H1 (cell line): ENCODE measurements at places on chromosomes 12 and 14.
A peak's percentile ranks its signal among the peaks of the same experiment; 100 is the strongest.

GRCh38 chr14:67949771-67950170 is 130.2 kb downstream of the RAD51B start:
- no peak overlapping the region for H3K27ac ChIP-seq
- H3K36me3 ChIP-seq, result no peaks in the 10 kb centered on the region; the same call in 1 of the 2 replicates

- H3K27me3 ChIP-seq, result no peaks in the 10 kb centered on the region
- no peaks in the 10 kb centered on the region for H3K4me1 ChIP-seq
- no peaks in the 10 kb centered on the region for H3K36me3 ChIP-seq
- no peak overlapping the region for H3K27ac ChIP-seq
These were observed 205.5 kb downstream of the CHST11 start for GRCh38 chr12:104662203-104662602.

- no peak overlapping the region for H3K27ac ChIP-seq
- H3K27me3 ChIP-seq, result no peaks in the 10 kb centered on the region
- DNase-seq, result no peak
- H3K4me1 ChIP-seq, result no peaks in the 10 kb centered on the region
These were observed 32.6 kb downstream of the RFLNA start for GRCh38 chr12:124327362-124328043.

- no peaks in the 10 kb centered on the region for H3K4me1 ChIP-seq
- peaks cover 2% of the 10 kb centered on the region for H3K36me3 ChIP-seq
- DNase-seq, result no peak
- no peak overlapping the region for H3K27ac ChIP-seq
- no peaks in the 10 kb centered on the region for H3K27me3 ChIP-seq
- no peak overlapping the region for H3K4me3 ChIP-seq
These were observed 32.7 kb downstream of the KDM5A start for GRCh38 chr12:356276-356988.

DNA sequence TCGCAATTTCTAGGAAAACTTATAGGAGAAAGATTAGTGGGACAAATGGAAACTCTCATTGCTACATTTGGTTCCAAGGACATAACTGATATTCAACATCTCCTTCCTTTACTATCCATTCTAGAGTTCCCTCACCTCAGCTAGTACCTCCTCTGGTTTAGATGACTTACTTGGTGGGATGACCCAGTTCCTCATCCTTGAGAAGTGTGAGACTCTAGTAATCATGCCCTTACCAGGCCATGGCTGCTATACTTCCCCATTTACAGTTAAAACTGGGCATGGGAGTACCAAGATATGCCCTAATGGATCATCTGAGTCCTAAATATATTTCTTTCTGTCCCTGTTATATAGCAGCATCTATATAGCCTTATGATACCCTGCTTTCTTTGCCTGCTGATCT is 58.1 kb downstream of the IFT81 start:
- no peak overlapping the region for H3K4me3 ChIP-seq
- no peaks in the 10 kb centered on the region for H3K27me3 ChIP-seq
- no peaks in the 10 kb centered on the region for H3K4me1 ChIP-seq
- no peak for DNase-seq
- peaks cover 3% of the 10 kb centered on the region; the same call in 1 of the 2 replicates for H3K36me3 ChIP-seq

DNA sequence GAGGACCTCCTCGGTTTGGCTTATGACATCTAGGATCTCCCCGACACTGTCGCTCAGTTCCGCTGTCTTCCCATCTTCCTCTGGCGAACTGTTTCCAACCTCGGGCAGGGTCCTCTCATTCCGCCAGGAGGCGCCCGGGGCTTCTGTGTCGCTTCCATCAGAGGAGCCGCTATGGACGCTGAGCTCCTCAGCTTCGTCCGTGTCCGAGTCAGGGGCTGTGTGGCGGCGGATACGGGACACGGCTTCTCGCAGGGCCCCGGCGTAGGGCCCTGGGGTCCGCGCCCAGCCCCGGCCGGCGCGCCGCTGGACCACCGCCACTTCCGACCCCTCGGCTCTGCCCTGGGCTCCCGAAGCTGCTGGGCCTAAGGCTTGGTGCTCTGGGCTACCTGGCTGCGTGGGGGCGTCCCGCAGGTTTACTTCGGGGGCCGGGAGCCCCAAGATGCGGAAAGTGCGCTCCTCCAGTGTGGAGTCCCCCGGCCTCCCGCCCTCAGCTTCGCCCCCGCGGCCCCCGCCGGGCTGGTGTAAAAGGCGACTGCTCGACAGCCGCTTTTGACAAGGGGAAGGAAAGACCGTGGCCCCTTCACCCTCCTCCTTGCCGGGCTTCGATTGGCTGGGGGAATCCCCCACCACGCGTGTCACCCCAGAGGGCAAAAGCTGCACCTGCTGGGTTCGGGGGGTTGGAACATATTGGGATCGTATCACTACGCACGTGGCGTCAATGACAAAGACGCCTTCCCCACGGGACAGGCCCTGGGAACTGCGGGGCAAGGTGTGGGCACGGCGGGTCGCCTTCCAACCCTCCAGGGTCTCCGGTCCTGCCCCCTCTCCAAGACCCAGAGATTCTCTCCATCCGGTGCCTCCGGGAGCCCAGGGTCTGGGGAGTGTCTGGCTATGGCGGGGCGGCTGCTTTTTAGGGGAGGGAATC is 2.1 kb downstream of the DDN start:
- DNase-seq, result peak; percentile 89
- no peak overlapping the region for H3K27ac ChIP-seq
- peaks cover 17% of the 10 kb centered on the region for H3K4me1 ChIP-seq

DNA sequence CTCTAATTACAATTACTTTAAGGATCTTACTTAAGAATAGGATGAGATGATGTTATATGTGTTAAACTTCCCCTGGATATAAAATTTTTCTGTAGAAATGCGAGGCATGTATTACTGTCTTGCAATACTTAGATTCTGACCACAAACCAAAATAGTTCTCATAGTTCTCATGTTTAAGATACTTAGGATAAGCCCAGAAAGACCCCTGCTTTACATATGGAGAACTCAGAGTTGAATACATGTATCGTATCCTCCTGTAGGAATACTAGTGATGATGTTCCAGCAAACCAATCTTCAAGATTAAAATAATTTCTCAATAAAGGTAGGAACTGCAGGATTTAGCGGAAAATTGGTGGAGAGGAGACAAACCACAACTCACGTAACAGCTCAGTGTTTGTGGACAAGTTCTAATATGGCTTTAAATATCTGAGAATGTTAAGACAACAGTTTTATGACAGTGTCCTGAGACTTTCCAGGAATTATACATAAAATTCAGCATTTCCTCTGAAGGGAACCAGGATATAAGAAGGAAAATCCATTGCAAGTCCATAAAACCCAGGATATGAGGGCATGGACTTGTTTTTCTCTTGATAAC is 114.7 kb upstream of the CRY1 start:
- H3K36me3 ChIP-seq, result no peaks in the 10 kb centered on the region
- no peaks in the 10 kb centered on the region for H3K4me1 ChIP-seq
- H3K27ac ChIP-seq, result no peak overlapping the region
- H3K27me3 ChIP-seq, result no peaks in the 10 kb centered on the region
- no peak overlapping the region for H3K4me3 ChIP-seq

DNA sequence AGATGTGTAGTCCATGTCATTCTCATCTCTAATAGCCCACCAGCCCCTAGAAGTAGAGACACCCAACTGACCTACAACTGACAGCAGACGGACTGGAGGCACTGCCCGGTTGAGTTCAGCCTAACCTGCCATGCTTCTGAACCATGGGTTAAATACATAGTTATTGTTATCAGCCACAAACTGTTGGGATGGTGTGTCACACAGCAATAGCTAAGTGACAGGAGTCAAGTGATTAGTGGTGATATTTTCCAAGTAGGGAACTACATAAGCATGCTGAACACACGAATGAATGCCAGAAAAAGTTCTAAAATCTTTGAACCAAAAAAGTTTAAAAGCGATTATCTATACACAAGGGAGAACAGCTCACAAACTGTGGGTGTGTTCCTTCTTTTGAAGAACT is 80.1 kb downstream of the SYNE3 start:
- no peak for DNase-seq
- no peaks in the 10 kb centered on the region for H3K27me3 ChIP-seq
- H3K36me3 ChIP-seq, result no peaks in the 10 kb centered on the region
- H3K27ac ChIP-seq, result no peak overlapping the region
- no peak overlapping the region for H3K4me3 ChIP-seq

DNA sequence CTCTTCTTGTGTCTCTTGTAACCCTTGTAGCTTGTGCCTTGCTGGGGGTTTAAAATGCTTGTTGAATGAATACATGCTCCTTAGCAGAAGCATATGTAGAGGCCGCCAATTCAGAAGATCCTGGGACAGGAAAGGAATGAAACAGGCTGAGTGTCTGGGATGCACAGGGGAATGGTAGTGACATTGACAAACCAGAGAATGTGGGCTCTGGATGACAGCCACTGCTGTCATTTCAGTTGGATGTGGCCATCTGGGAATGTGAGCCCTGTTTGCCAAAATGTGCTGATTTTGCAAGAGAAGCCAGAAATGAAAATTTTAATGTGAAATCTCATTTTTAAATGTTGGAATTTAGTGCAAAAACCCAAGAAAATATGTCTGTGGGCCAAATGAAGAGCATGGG is 136.8 kb downstream of the DACT1 start:
- H3K27me3 ChIP-seq, result peaks cover 2% of the 10 kb centered on the region; the same call in 1 of the 2 replicates
- no peak overlapping the region for H3K4me3 ChIP-seq
- H3K27ac ChIP-seq, result no peak overlapping the region
- H3K4me1 ChIP-seq, result no peaks in the 10 kb centered on the region; the same call in 1 of the 2 replicates

DNA sequence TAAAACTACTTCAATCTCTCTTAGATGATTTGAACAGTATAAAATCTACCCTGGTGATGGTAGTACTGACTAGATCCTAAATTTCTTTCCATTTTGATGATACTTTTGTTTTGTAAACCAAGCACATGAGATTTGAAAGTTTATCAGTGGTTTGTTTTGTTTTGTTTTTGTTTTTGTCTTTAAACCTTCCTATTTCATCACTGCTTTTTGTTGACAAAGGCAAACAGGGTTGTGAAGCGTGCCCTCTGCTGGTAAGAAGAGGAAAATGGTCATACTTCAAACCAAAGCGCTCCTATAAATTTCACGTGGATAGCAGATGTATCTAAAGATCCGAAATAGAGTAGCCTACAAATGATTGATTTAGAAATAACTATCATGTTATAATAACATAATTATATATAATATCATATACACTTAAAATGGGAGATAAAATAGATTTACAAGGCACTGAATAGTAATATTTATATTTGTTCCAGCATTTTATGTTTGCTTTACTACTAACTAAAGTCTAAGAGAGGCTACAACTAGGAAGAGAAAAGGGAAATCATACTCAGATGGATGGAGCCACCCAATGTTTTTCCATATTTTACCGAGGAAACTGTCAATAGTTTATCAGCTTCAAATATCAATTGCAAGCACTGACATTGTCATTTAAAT is 254.0 kb upstream of the USP15 start:
- H3K4me3 ChIP-seq, result no peak overlapping the region
- no peak for DNase-seq
- H3K27ac ChIP-seq, result no peak overlapping the region
- H3K36me3 ChIP-seq, result no peaks in the 10 kb centered on the region
- no peaks in the 10 kb centered on the region for H3K4me1 ChIP-seq
- H3K27me3 ChIP-seq, result no peaks in the 10 kb centered on the region

GRCh38 chr14:102805371-102805891 is 28.2 kb downstream of the TRAF3 start:
- H3K27me3 ChIP-seq, result no peaks in the 10 kb centered on the region
- H3K4me3 ChIP-seq, result no peak overlapping the region
- no peak for DNase-seq
- no peak overlapping the region for H3K27ac ChIP-seq

- H3K4me1 ChIP-seq, result no peaks in the 10 kb centered on the region; the same call in 1 of the 2 replicates
- H3K27ac ChIP-seq, result no peak overlapping the region
- H3K4me3 ChIP-seq, result no peak overlapping the region
- H3K36me3 ChIP-seq, result no peaks in the 10 kb centered on the region
- no peaks in the 10 kb centered on the region for H3K27me3 ChIP-seq
These were observed 33.4 kb downstream of the SUSD6 start for GRCh38 chr14:69644814-69645213.

DNA sequence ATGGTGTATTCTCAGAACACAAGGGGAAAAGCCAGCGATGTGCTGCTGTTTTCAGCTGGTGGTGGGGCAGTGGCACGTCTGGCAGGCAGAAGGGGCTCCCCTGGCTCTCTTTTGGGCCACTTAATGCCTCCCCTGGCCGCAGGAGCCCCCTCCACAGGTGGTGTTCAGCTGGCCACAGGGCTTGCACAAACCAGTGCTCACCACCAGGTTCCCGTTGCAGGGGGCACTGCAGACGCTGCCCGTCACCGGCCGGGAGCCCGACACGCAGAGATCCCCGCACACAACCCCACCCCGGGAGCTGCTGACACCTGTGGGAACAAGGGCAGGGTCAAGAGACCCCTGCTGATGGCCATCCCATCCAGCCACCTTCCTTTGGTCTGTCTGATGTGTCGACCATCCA is 6.7 kb downstream of the KRT83 start:
- H3K36me3 ChIP-seq, result no peaks in the 10 kb centered on the region
- no peak overlapping the region for H3K27ac ChIP-seq
- H3K27me3 ChIP-seq, result no peaks in the 10 kb centered on the region
- H3K4me1 ChIP-seq, result no peaks in the 10 kb centered on the region
- DNase-seq, result no peak

DNA sequence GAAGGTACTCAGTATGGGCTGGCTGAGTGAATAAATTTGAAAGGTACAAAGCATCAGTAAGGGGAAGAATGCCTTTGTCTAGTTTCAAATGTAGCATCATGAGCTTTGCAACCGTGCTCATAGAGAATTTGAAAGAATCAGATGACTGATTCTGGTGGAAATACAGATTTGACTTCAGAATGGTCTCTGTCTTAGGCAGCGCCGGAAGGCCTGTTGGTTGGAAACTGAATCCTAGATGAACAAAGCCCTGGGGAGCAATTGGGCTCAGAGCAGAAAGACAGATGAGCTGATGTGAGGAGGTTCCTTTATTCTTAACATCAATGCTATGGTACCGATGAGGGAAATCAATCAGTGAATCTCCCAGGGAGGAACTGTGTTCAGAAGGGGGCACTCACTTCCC is 137.3 kb downstream of the SNAPC1 start:
- H3K4me1 ChIP-seq, result no peaks in the 10 kb centered on the region
- no peaks in the 10 kb centered on the region for H3K27me3 ChIP-seq
- H3K36me3 ChIP-seq, result no peaks in the 10 kb centered on the region
- no peak overlapping the region for H3K4me3 ChIP-seq
- DNase-seq, result no peak

DNA sequence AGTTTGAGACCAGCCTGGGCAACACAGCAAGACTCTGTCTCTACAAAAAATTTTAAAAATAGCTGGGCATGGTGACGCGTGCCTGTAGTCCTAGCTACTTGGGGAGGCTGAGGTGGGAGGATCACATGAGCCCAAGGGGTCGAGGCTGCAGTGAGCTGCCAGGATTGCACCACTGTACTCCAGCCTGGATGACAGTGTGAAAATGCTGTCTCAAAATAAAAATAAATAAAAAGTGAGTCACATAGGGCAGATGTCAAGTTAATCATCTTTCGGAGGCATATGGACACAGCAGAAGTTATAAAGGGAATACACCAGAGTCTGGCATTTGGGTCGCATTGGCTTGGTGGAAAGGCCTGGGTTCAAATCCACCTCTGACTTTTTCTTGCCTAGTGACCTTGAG is 92.7 kb downstream of the PHETA1 start:
- no peaks in the 10 kb centered on the region for H3K36me3 ChIP-seq
- no peaks in the 10 kb centered on the region for H3K4me1 ChIP-seq
- no peak overlapping the region for H3K4me3 ChIP-seq
- DNase-seq, result no peak
